ENCODE measurements at places on chromosomes 4 and X. TPM values are rescaled to one million over a fixed set of nuclear protein-coding genes. Genes with fewer than 3 reads are reported as not detected.

GRCh38 chr4:175412746-175413145 is 399.3 kb downstream of the GPM6A start:
- no peak for DNase-seq
- no peaks in the 10 kb centered on the region for H3K27me3 ChIP-seq
- no peaks in the 10 kb centered on the region for H3K4me1 ChIP-seq
- no peak overlapping the region for H3K4me3 ChIP-seq
- H3K36me3 ChIP-seq: no peaks in the 10 kb centered on the region

RADX gene
- 7.3 TPM for total RNA-seq

GRCh38 chrX:126695375-126695896 is 124.1 kb upstream of the PRR32 start:
- no peak for DNase-seq
- H3K27ac ChIP-seq: no peak overlapping the region
- no peak overlapping the region for H3K4me3 ChIP-seq

DNA sequence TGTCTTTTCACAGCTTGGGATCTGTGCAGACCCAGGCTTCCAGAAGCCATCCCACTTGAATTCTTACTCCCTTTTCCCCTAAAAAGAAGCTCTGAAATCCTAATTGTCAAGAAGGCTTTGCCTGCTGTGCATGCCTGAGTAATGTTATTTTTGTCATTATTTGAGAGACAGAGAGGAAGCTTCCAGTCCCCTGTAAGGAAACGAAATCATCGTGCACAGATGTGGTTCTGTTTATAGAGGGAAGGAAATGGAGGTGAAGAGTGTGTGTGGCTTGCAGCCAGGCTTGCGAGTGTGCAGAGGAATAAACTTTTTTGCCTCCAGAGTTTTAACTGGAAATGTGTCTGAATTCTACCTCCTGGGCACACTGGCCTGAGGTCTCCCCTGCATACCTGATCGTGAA is 70.2 kb downstream of the TBL1X start:
- no peaks in the 10 kb centered on the region for H3K4me1 ChIP-seq
- no peaks in the 10 kb centered on the region for H3K36me3 ChIP-seq
- H3K27me3 ChIP-seq: no peaks in the 10 kb centered on the region
- peak overlapping the region; percentile 63 for H3K27ac ChIP-seq

- no peaks in the 10 kb centered on the region for H3K4me1 ChIP-seq
- no peaks in the 10 kb centered on the region for H3K36me3 ChIP-seq
- DNase-seq: no peak
- no peak overlapping the region for H3K27ac ChIP-seq
- no peaks in the 10 kb centered on the region for H3K27me3 ChIP-seq
- no peak overlapping the region for H3K4me3 ChIP-seq
Measured at GRCh38 chr4:95676190-95676589, 127.4 kb upstream of the UNC5C start.

CSAG3 gene
- not detected for total RNA-seq

CLCN3 gene
- total RNA-seq: 16.0 TPM

MAGED4 gene
- total RNA-seq: 11.0 TPM

RAB33A gene
- 1.3 TPM for total RNA-seq

SHISA3 gene
- total RNA-seq: 2.5 TPM

DNA sequence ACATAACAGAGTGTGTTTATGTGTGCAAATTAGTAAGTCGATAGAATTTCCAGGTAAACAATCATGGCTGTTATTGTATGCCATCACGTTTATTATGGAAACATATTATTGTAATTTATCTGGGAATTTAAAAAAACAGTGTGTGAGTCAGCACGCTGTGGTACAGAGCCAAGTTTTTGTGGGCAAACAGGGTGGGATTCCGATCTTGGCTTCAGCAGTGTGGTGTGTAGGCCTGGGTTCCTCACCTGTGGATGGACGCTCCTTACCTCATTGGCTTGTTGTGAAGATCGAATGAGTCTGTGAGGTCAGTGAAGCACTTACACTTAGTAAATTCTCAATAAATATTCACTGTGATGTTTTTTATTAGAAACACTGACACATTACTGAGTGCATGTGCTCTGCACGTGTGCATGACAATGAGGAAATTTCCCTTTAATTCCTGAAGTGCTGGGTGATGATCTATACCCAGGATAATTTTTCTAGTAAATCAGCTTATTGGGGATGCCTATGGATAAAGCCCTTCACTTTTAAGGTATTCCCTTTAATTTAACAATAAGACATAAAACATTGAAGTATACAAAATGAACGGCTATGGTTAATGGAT is 36.4 kb downstream of the SLIT2 start:
- no peak overlapping the region for H3K27ac ChIP-seq
- H3K4me3 ChIP-seq: no peak overlapping the region

DNA sequence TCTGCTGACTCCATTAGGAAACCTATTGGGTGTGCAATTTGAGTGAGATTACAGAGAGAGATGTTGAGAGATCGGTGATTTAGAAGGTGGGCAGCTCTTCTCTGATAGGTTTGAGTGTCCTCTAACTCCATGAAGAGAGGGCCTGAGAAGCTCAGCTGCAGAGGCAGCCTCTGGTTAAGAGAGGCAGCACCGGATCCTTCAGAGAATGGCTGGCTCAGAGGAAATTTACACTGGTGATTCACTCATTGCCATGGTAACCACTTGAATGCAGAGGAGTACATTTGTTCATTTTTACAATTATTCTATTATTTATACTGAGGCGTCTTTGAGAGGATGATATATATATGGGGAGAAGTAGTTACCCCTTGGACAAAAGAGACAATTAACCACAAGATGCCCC is 171.7 kb downstream of the PDGFRA start:
- H3K4me3 ChIP-seq: no peak overlapping the region
- no peaks in the 10 kb centered on the region for H3K27me3 ChIP-seq
- peaks cover 8% of the 10 kb centered on the region for H3K4me1 ChIP-seq
- H3K27ac ChIP-seq: no peak overlapping the region
- DNase-seq: no peak
- H3K36me3 ChIP-seq: no peaks in the 10 kb centered on the region

DNA sequence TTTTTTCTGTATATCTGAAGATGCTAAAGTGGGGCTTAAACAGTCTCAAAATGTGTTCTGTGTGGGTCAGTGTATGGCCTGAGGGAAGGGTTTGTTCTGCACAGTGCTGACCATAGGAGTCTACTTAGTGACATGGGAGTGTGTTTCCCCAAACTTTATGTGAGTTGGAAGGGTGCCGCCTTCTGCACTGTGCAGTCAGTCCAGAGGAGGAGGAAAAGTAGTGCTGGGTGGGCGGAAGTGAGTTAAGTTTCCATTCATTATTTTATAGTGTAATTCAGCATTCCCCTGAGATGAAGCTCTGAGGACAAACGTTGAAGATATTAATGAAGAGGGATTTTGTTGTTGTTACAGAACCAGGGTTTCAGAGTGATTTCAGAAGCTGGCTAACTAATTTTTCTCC is 2.9 kb downstream of the CHST7 start:
- no peak overlapping the region for H3K27ac ChIP-seq
- DNase-seq: no peak
- H3K36me3 ChIP-seq: no peaks in the 10 kb centered on the region
- peak overlapping the region; percentile 61 for H3K4me3 ChIP-seq
- no peaks in the 10 kb centered on the region for H3K4me1 ChIP-seq

- H3K27me3 ChIP-seq: no peaks in the 10 kb centered on the region
- no peaks in the 10 kb centered on the region for H3K36me3 ChIP-seq
Measured at GRCh38 chr4:72283357-72283756, 251.6 kb downstream of the NPFFR2 start.

DNA sequence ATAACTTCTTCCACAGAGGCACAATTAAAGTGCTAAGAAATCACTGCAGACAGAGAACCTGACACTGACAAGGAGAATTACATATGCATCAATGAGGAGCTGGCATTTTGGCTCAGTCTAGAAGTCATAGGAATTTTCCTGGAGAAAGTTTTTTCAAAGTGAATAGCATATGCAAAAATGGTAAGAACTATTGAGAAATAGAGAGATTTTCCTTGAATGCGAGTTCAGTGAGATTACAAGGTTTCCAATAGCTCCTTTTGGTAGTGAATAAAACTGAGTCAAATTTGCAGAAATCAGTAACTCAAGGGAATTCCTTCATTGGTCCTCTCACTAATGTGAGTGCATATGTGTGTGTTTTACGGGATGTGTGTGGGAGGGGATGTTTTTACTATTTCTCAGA is 557.5 kb downstream of the PPARGC1A start:
- no peak overlapping the region for H3K4me3 ChIP-seq
- no peaks in the 10 kb centered on the region for H3K36me3 ChIP-seq
- H3K27ac ChIP-seq: no peak overlapping the region
- no peak for DNase-seq

DNA sequence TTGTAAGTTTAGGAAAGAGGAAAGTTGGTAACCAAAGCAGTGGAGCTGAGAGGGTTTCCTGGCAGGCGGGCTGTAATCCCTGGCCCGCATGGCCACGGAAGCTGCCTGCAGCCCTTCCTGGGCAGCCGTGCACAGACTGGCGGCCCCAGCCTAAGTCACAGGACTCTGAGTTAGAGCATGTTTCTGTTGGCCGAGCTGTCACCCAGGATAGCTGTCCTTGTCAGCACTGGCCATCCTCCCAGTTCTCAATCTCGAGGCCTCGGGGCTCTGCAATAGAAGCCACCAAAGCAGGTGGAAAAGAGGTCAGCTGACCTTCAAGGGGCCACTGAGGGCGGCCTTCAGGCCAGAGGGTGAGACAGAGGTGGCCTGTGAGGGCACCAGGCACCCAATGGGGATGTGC is 20.5 kb downstream of the PNMA6E start:
- H3K4me3 ChIP-seq: no peak overlapping the region
- H3K27ac ChIP-seq: no peak overlapping the region
- no peaks in the 10 kb centered on the region for H3K4me1 ChIP-seq
- no peaks in the 10 kb centered on the region for H3K36me3 ChIP-seq

- no peak overlapping the region for H3K27ac ChIP-seq
- no peaks in the 10 kb centered on the region for H3K36me3 ChIP-seq
- peaks cover 10% of the 10 kb centered on the region for H3K4me1 ChIP-seq
Measured at GRCh38 chrX:334331-334891, 15.8 kb upstream of the GTPBP6 start.

- no peaks in the 10 kb centered on the region for H3K27me3 ChIP-seq
- no peaks in the 10 kb centered on the region for H3K36me3 ChIP-seq
- H3K4me1 ChIP-seq: no peaks in the 10 kb centered on the region
- no peak overlapping the region for H3K27ac ChIP-seq
Measured at GRCh38 chrX:150958177-150958576, 25.0 kb upstream of the HMGB3 start.

GRCh38 chr4:146029939-146030710 is 91.5 kb upstream of the ZNF827 start:
- H3K4me3 ChIP-seq: no peak overlapping the region
- no peaks in the 10 kb centered on the region for H3K4me1 ChIP-seq
- no peak for DNase-seq
- H3K36me3 ChIP-seq: no peaks in the 10 kb centered on the region
- no peak overlapping the region for H3K27ac ChIP-seq
- H3K27me3 ChIP-seq: no peaks in the 10 kb centered on the region

Measured in sigmoid colon (tissue), 7 donors.